Effector CD4-positive, alpha-beta T cell (primary cell): ENCODE measurements at places on chromosomes 1 and 21.

- peak; percentile 46 for DNase-seq
Measured at GRCh38 chr1:53413175-53414001, 45.8 kb upstream of the DMRTB1 start.

DNA sequence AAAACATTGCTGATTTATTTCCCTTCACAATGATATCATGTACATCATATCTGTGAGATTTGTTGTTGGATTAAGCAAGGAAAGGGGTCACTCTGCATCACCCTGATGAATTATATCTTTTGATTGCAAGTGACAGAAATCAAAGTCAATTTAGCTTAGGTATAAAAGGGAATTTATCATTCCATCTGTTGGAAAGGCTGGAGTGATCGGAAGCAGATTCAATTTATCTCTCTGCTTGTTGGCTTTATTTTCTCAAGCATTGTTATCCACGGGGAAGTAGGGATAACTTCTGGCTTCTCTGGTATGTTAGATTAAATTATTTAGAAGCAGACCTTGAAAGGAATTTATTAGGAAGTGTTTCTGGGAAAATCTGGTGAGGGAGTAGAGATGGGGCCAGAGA is 226.6 kb downstream of the PTGER3 start:
- DNase-seq = no peak

DNA sequence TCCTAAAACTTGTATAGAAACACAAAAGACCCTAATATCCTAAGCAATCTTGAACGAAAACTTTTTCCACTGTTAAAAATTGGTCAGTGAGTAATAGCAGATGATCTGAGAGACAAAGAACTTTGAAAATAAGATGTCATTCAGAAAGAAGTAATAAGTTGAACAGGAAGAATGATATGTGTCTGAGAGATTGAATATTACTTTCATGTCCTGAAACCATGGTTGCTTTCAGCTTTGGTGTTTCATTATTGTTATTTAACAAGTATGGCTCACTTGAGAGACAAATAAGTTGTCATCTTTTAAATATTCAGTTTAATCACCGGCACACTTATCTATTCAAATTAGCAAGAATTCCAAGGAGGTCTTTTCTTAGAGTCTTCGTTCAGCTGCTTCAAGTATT is 11.4 kb downstream of the PRKACB start:
- no peak for DNase-seq

DNA sequence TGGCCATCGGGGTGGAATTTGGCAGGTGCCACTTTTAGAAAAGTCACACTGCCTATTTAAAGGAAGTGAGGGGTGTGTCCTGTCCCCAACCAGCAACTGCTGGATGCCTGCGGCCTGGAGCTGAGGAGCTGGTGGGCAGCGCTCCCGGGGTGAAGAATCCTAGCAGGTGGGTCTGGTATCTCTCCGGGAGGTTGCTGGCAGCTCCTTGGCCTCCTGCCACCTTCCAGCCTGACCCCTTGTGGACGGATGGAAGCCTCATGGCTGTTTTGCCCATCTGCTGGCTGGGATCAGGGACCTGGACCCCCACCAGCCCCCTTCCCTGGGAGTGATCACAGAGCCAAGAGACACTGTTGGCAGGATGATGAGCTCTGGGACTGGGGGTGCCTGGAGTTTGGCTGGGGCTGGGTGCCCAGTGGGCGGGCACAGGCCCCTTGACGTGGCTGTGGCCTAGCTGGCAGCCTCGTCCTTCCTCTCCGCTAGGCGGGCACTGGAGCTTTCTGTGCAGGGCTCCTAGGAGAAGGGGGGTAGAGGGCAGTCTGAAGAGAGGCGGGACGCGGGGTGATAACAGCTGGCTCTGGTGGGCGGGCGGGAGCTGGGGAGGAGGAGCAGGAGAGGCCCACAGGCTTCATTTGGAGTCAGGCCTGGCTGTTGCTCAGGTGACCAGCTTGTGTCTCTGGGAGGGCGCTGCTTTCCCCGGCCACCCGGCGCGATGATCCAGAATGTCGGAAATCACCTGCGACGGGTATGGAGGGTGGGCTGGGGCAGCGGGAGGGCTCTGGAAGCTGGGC is at the start of gene ACOT11:
Gene ACOT11, plus strand, starts transcription at position 628 of the 788 bp plus-strand sequence. Its CDS starts 82 bp downstream, at position 710.
- no peak for DNase-seq

- no peak for DNase-seq
Measured at GRCh38 chr1:10682449-10683309, 113.8 kb downstream of the CASZ1 start.

GRCh38 chr1:199545780-199546179 is 481.7 kb upstream of the NR5A2 start:
- DNase-seq = no peak

DNA sequence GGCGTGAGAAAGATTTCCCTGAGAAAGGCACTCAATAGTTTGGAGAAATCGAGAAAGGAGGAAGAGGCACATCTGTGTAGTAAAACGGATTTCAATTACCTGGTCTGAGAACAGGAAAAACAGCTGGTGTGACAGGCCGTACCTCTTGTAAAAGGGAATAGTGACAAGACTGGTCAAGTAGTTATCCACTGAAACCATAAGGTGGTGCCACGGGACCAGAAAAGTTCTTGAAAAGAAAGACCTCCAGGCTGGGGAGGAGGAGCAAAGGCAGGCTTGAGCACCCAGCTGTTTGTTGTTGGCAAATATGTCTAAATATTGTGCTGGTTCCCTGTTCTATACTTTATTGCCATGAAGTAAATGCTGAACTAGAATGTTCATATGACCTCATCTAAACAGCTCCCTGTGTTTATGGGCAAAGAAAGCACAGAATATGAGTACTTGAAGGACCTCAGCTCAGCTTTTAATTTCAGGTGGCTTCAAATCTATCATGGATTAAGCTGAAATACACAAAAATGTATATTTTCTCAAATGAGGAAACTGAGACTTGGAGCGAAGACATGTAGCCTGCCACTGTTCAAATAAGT is 4.0 kb downstream of the HAO2 start:
- DNase-seq = no peak

GRCh38 chr1:192702212-192702902 is 66.4 kb downstream of the RGS13 start:
- no peak for DNase-seq

- no peak for DNase-seq
Measured at GRCh38 chr1:95236784-95237575, 3.0 kb downstream of the RWDD3 start.

DNA sequence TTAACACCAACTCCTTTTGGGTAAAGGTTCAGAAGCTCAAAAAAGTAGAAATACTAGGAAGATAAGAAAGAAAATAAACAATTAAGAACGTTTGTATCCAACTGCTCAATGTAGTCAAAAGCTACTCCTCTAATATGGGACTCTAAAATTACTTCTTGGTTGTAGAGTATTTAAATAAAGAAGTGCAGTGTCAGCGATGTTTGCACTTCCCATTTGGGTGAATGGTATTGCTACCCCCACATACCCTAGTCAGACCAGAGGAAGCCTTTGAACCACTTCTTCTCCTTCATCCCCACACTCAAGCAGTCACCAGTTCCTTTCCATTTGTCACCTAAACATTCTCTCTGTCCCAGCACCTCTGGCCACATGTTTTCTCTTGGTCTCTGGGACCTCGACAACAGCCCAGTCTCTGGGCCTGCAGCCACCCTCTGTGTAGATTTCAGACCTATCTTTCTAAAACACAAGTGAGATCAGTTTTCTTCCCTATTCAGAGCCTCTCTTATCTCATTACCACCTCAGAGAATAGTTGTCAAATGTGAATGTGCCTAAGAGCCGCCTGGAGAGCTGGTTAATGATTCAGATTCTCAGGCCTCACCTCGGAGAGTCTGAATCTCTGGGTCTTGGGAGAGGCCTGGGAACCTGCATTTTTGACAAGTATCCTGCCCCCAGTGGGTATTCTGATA is 109.8 kb downstream of the OMA1 start:
- DNase-seq = no peak

- no peak for DNase-seq
Measured at GRCh38 chr1:17678011-17678410, 77.1 kb upstream of the ACTL8 start.

- DNase-seq = no peak
Measured at GRCh38 chr1:159898527-159898926, 1.4 kb downstream of the CFAP45 start.

GRCh38 chr1:206766251-206766856 is 4.2 kb upstream of the IL19 start:
- DNase-seq = peak; percentile 62

GRCh38 chr1:175920381-175920780 is 177.0 kb upstream of the TNR start:
- no peak for DNase-seq

DNA sequence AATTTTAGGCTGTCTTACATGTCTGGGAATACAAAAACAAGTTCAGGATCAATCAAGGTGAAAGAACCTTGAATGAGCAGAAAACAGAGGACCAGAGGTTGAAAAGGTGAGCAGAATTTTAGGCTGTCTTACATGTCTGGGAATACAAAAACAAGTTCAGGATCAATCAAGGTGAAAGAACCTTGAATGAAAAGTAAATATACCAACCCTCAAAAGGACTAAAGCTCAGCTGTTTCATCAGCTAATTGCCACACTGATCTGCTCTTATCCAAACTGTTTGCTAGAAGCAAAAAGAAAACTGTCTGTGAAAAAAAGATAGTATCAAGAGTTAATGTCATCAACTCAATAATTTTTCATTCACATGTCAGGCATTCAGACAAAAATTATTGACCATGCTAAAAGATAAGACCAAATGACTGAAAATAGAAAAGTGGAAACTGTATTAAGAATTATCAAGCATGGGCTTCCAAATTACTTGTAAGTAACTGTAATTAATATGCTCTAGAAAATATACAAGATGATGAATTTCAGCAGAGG is 69.2 kb downstream of the LTN1 start:
- no peak for DNase-seq

DNA sequence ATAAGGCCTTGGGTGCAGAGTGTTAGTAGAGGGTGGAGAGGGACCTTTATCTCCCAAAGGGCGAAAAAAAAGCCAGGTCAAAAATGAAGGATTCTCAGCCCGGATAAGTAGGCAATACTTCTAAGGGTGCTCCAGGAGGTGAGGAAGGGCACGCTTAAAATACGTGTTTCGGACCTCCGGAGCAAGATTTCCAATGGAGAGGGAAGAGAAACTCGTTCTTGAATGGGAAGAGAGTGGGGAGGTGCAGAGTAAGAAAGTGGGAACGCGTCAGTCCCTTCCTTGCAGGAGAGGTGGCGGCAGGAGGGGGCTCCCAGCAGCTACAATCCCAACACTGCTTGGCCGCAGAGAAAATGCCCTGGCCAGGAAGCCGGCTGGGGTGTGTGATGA is 581 bp downstream of the EFCAB14 start:
- no peak for DNase-seq

GRCh38 chr1:2104621-2105427 is 54.6 kb downstream of the PRKCZ start:
- DNase-seq = no peak

DNA sequence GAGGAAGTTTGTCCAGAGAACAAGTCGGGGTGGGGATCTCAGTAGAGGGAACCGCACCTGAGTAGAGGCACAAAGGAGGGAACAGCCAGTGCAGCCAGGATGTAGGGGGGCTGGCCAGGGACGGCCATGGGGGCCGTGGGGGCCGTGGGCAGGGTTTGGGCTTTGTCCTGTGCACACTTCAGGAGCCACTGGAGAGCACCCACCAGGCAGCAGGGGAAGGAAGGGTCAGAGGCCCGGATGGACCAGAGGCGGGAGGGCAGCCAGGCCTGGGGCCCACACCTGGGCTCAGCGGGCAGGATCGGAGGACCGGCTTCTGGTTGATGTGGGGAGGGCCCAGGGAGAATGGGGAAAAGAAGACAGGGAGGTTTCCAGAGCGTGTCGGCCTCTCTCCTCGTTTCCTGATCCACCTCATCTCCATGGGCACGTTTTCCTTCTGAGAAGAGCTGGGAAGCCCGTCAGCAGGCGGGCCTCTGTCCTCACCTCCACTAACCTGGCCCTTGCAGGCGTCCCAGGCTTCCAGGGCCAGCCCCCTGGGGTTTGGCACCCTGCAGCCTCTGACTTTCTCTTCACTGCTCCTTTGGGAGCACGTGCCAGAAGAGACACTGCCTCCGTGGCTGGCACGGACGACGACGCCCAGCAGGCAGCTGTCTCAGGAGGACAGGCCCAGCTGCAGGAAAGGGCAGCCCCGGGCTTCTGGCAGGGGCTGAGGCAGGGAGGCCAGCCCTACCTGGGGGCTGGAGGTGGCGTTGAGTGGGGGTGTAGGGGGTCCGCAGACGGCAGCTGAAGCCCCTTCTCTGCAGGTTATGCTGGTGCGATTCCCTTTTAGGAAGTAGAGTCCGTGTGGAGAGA is 16.8 kb upstream of the PDXK start:
- no peak for DNase-seq

- no peak for DNase-seq
Measured at GRCh38 chr1:90550626-90551406, 166.3 kb downstream of the BARHL2 start.

DNA sequence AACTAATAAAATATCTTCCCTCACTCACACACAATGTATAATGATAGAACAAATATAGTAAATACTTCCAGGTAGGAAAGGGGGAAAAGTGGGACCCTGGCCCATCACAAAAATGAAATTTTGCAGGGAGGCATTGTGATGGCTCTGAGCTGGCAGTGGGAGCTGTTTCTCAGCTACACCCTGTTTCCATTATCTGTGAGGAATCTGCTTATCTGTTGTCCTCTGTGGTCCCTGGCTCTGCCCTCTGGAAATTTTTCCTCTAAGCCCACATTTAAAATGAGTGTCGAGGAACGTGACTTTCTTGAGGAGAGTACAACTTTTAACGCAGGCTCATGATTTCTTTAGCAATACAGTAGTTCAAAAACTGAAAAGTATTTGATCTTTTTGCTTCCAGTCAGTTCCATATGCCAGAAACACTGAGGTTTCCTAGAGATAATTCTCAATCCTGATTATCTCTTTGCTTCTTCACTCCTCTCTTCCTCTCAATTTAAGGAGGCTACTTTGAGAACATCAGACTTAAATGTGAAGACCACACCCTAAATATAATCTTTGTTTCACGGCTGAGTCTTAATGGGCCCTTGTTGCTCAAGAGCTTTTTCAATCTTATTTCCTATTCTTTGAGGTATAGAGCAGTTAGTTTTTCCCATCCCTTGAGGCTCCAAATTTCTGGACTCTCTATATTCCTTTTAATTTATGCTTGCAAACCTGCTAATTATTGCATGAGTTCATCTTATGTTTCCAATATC is 5.0 kb upstream of the EEIG2 start:
- no peak for DNase-seq

- DNase-seq = no peak
Measured at GRCh38 chr1:193141804-193142203, 20.0 kb downstream of the CDC73 start.

- no peak for DNase-seq
Measured at GRCh38 chr1:157831968-157832626, 9.5 kb downstream of the CD5L start.

- no peak for DNase-seq
Measured at GRCh38 chr1:36622741-36623648, 140.3 kb upstream of the CSF3R start.
